Activated T-cell treated with anti-CD3 and anti-CD28 coated beads for 24 hours (primary cell): ENCODE measurements at places on chromosomes 12 and 14.

DNA sequence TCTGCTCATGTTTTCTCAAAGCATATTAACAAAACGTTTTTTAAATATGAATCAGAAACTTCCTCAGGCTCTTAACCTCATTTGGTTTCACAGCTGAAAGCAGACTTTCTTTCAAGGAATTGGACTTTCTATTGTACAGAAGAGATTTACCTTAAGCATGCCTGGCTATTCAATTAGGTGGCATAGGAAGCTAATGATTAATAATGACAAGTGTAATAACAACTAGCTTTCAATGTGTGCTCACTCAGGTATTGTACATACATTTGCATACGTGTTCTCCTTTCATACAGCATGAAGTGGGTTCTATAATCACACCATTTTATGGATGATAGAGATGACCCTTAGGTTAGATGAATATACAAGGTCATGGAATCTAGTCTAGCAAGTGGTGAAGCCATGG, 115.7 kb downstream of the ANO6 start:
- DNase-seq: no peak

DNA sequence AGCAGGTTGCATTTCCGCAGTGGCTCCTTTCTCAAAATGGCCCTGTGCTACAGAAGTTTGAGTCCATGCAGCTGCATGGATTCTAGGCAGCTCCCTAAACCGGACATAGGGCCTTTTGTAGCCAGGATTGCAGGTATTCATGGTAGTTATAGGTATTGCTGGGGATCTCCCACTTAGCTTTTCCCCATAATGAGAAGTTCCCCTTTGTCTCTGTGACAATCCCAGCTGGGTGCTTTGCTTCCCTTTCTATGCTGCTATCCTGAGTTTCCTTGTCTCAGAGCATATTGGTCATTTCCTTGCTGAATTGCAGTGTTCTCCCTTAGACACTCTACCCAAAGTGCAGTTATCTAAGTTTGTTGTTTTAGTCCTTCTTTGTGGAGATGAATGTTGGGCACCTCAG, 120.9 kb upstream of the MIS18BP1 start:
- DNase-seq: no peak

GRCh38 chr12:108106599-108106998, 22.5 kb upstream of the WSCD2 start:
- no peak for DNase-seq

- DNase-seq: no peak
Observed at GRCh38 chr12:11824069-11824468, 174.6 kb downstream of the ETV6 start.

- DNase-seq: no peak
Observed at GRCh38 chr12:84757978-84758377, 154.6 kb downstream of the SLC6A15 start.

GRCh38 chr14:92493024-92493423, 20.6 kb upstream of the RIN3 start:
- no peak for DNase-seq

DNA sequence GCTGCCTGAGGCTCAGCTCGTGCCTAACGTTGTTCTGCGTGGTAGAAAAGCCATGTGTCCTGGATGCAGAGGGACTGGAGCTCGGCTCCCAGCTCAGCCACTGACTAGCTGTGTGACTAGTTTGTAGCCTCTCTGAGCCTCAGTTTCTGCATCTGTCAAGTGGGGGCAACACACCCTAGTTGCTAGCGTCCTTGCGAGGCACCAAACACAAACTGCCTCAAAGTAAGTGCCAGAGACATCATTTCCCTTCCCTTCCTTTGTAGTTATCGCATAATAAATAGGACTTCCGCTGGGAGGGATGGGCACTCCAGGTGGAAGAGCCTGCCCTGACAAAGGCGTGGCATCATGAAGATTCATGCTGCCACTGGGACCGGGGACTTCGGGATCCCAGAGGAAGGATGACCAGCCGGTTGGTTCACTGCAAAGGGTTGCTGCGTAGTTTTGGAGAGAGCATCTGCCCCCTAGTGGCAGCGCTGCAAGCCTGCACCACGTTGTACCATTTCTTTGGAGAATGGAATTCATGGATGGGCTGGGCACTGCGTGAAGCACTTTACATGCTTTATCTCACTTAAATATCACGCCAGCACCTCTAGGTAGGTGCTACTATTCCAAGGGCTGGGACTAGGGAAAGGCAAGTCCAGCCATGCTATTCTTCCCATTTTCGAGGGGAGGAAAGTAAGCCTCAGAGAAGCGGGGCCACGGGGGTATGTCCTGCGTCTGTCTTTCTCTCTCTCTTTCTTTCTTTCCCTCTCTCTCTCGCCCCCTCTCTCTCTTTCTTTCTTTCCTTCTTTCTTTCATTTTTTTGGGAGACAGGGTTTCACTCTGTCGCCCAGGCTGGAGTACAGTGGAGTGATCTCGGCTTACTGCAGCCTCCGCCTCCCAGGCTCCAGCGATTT, 4.6 kb downstream of the CCDC197 start:
- peak; percentile 58 for DNase-seq

DNA sequence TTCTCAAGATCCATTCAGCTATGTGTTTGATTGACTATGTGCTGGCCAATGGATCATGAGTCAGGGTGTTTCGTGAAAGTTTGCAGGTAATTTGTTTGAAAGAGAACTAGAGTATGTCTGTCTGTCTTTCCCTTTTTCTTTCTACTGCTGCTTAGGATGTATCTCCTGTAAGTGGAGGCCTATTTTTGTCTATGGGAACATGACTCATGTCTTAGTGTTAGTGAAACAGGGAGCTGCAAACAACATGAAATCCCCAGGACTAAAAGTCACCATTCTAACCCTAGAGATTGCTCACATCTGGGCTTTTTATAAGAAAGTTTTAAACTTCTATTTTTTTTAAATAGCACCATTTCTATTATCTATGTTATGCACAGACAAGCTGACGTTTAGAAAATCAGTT, 333.0 kb downstream of the CCER1 start:
- no peak for DNase-seq

GRCh38 chr14:72291908-72292688, 359.9 kb downstream of the RGS6 start:
- DNase-seq: no peak

DNA sequence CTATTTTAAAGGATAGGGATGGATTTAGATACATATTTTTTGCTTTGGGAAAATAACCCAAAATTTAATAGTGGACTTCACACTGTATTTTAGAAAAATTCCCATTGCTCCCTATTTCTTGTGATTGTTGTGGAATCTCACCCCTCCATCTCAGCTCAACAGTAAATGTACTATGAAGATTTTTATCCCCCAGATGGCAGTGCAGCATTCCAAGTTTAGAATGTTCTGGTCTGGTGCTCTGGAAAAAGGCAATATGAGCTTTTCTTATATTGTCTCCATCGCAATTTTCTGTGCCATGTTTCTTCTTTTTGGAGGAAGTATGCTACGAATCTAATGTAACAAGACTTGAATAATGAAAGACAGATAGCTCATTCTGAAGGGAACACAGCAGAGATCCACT, 471.7 kb upstream of the SYT1 start:
- no peak for DNase-seq

DNA sequence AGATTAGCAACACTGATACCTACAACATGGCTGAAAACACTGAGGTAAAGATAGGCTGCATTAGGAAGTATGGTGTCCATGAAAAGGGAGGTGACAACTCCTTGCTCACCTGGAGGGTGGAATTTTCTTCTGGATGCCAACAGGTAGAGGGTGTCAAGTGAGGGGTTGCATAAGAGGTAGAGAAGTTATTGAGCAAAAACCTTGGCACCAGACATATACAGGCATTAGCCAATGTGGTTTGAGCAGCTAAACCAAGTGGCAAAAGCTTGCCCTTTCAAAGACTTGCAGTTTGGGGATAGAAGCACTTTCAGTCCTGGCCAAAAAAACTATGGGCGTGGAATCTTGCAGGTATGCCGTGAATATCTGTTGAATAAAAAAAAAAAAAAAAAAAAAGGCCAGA, 3.8 kb downstream of the RITA1 start:
- DNase-seq: no peak

GRCh38 chr14:24965934-24966578, 83.9 kb downstream of the STXBP6 start:
- no peak for DNase-seq

GRCh38 chr12:16189849-16190248, 87.6 kb downstream of the SLC15A5 start:
- DNase-seq: no peak

- DNase-seq: no peak
Observed at GRCh38 chr12:67442896-67443295, 173.7 kb downstream of the CAND1 start.

- DNase-seq: peak; percentile 66
Observed at GRCh38 chr12:124566161-124566996, 1.0 kb downstream of the NCOR2 start.

- DNase-seq: no peak
Observed at GRCh38 chr12:103590271-103590670, 3.2 kb downstream of the STAB2 start.

DNA sequence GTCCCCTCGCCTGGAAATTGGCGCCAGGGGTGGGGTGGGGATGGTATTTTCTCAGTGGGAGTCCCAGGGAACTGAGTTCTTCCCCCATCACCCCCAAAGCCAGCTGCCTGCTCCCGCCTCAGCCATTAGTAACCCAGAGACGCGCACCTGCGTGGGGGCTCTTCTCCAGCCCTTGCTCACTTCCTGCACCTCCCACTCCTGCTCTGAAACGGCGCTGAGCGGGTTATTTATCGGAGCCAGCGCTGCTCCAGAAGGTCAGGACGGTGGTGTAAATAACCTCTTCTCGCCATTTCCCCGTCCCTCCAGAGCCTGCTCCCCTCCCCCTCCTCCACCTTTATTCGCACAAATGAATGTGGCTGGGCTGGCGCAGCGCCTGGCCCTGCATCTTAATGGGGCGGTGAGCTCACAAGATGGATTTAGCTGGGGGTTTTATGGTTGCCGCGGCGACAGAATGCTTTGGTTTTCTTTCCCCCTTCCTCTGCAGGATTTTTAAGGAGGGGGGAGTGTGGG, 12.2 kb downstream of the GPR84 start:
- no peak for DNase-seq

GRCh38 chr12:44076871-44077270, 241.0 kb downstream of the TMEM117 start:
- no peak for DNase-seq

- DNase-seq: no peak
Observed at GRCh38 chr12:108649126-108649525, 15.4 kb upstream of the SELPLG start.

DNA sequence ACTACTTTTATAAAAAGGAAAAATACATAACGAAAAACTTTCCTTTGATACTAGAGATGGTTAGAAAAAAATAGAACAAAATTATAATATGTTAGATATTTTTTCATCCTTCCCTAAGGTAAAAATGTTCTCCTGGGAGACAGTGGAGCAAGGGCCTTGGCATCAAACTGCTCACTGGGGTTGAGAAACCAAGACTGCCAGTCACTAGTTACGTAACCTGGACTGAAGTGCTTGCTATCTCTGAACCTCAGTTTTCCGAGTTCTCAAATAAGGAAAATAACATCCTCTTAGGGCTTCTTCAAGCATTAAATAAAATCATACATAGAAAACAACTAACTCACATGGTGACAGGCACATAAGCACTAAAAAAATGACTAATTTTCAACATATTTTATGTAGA, 48.2 kb upstream of the FRMD6 start:
- DNase-seq: no peak

DNA sequence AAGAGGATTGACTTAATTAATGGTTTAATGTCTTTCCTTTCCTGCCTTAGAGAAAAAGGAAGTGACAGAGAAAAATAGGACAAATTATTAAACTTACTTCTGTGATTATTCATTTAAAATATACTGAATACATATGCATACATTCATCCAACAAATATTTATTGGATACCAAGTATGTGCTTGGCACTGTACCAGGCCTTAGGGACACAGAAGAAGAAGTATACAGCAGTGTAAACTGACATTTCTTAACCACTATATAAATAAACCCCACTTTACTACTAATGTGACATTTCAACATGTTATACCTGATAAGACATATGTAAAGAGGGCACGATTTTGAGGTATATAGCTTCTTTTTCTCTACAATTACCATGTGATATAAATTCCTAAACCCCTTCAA, 53.6 kb downstream of the ERO1A start:
- no peak for DNase-seq
